ENCODE measurements at places on chromosomes 6 and 20. TPM values are rescaled to one million over a fixed set of nuclear protein-coding genes. Genes with fewer than 3 reads are reported as not detected.

- DNase-seq = no peak
Observed at GRCh38 chr20:3461211-3461771, 9.5 kb upstream of the ATRN start.

HSPA1A gene
- 541 TPM for total RNA-seq

DNA sequence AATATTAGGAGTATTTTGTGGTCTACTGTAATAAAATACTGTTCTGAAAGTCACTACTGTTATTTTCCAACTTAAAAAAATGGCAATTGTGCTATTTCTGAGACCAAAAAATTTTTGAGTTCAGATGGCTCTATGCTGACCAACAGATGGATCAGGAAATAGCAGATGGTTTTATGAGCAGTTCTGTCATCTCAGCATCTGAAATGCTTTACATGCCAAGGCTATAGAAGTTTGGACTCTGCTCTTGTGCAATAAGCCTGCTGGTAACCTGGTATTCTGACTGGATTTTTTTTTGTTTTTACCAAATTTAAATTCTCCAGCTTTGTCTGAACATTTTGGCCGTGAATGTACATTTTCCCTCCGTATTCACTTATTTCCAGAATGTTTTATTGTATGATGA, 1127.5 kb downstream of the GRIK2 start:
- DNase-seq = no peak

GRCh38 chr6:108589244-108589791, 28.6 kb downstream of the FOXO3 start:
- peak; percentile 81 for DNase-seq

- DNase-seq = no peak
Observed at GRCh38 chr6:170046791-170047626, 243.9 kb downstream of the DLL1 start.

PTCHD4 gene
- 4.2 TPM for total RNA-seq

ZSCAN23 gene
- total RNA-seq = 9.9 TPM

GRCh38 chr20:53878262-53879047, 191.9 kb downstream of the BCAS1 start:
- no peak for DNase-seq

- no peak for DNase-seq
Observed at GRCh38 chr6:47587493-47587892, 109.9 kb downstream of the CD2AP start.

DNA sequence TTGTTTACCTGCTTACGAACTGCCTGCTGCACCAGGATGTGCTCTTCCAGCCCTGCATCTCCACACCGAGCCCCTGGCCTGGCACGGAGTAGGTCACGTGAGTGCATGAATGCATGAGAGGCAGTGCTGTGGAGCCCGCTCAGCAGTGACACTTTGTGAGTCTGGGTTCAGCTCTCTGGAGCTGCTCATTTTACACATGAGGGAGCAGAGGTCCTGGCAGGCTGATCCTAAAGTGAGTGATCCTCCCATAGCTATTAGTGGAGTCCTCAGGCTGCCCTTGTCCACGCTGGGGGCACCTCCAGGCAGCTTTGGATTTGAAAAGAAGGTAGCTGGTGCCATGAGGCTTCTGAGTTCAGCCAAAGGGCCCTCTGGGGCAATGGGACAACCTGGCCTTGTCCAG, 64.2 kb downstream of the EDN3 start:
- no peak for DNase-seq

DNA sequence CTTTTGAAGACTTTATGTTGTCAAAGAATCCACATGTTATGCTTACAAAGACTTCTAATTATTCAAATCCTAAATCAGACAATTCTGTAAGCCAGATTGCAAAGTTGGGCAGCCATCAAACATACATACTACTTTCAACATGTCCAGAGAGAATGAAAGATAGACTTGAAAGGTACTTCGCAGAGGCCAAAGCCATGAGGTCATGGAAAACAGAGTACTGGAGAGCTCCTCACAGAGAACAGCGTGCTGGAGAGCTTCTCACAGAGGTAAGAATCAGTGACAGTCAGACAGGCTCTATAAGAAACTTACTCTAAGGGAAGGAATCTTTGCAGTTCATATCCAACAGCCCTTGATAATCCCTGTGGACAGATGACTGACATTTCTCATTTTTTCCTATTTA, 400.2 kb downstream of the GJA1 start:
- DNase-seq = no peak

- peak; percentile 32 for DNase-seq
Observed at GRCh38 chr6:14312587-14312986, 195.0 kb downstream of the CD83 start.

DNA sequence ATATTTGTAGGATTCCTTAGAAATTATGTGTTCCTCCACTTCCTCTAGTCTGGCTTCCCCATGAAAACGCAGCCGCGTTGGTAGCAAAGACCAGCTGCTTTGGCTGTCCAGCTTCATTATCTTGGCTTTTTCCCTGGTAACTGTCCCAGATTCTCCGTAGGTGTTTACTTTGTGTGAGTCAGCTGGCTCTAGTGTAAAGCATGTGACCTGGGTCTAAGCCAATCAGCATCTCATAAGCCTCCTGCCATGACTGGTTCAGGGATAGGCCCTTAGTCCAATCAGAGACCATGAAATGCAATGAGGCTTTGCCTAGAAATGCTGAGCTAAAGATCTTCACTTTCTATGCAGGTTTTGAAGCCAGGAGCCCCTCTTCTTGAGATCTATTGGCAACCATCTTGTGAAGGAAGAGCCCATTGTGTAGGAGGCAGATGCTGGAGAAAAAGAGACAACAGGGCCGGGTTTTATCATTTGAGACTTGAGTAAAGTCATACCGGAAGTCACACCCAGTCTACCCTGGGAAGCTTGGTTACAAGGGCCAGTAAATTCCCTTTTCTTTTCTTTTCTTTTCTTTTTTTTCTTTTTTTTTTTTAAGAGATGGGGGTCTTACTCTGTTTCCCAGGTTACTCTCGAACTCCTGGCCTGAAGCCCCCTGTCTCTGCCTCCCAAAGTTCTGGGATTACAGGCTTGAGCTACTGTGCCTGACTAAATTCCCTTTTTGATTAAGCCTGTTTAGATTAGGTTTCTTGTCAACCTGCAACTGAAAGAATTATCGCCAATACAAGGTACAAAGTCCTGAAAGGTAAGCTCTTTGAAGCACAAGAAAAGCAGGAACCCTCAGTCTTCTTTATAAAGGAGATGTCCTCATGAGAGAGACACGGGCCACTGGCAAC, 256.5 kb upstream of the RREB1 start:
- DNase-seq = no peak

SPO11 gene
- total RNA-seq = not detected

GRCh38 chr6:121430514-121431460, 4.7 kb upstream of the GJA1 start:
- DNase-seq = peak; percentile 56

DNA sequence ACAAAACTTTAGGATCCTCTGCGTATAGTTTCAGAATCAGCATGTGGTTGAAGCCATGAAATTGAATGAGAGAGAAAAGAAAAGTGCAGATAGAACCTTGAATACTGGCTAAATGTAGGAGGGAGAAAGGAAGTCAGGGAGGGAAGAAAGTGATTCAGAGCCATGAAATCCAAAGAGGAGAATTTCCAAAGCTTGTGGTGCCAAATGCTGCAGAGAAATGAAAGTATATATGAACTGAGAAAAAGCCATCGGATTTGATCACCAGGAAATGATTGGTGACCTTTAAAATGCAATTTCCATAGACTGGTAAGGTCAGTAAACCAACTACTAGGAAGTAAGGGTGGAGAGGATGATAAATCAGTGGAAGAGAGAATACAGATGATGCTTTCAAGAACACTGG, 142.3 kb downstream of the TFAP2A start:
- no peak for DNase-seq

LAMA4 gene
- 317 TPM for total RNA-seq

- no peak for DNase-seq
Observed at GRCh38 chr20:17023036-17023435, 203.8 kb upstream of the PCSK2 start.

DNA sequence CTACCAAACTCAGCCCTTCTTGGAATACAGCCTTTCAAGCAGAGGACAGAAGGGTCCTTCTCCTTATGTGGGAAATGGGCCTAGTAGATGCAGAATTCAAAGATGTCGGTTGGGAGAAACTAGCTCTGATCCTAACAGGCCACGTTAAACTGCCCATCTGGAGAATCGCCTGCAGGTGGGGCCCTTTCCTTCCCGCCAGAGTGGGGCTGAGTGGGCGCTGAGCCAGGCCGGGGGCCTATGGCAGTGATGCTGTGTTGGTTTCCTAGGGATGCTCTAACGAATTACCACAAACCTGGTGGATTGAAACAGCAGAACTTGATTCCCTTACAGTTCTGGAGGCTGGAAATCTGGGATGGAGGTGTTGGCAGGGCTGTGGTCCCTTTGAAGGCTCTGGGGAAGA, 9.1 kb downstream of the MAPK13 start:
- no peak for DNase-seq

GRCh38 chr6:14281811-14282660, 164.5 kb downstream of the CD83 start:
- no peak for DNase-seq

HDGFL1 gene
- total RNA-seq = not detected

DNA sequence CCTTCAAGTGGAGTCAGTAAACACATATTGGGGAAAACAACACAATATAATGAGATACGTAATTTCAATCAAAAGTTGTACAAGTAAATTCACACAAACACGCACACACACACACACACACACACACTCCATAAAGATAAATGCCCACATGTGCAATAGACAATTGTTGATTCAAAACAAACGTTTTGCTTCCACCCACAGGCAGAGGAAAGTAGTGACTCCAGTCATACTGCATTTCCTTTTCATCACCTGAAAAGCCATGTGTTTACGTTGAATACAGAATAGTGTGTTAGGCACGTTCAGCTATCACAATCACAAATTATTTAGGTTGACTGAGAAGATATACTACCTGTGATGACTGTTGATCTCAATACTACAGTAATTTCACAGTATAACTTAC, 443.8 kb upstream of the MANEA start:
- DNase-seq = no peak

- DNase-seq = no peak
Observed at GRCh38 chr6:56440551-56440981, 193.2 kb upstream of the COL21A1 start.

GOPC gene
- 32.1 TPM for total RNA-seq

- DNase-seq = peak; percentile 89
Observed at GRCh38 chr20:62818592-62819493, 2.0 kb downstream of the COL9A3 start.

DNA sequence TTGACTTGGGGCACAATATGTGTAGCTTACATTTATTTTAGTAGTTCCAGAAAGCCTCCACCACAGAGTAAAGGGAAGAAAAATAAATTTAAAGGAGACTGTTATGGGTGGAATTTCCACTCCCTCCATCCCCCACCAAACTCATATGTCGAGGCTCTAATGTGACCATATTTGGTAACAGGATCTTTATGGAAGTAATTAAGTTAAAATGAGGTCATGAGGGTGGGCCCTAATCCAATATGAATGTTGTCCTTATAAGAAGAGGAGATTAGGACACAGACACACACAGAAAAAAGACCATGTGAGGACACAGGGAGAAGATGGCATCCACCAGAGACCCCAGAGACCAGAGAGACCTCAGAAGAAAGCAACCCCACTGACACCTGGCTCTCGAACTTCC, 189.7 kb downstream of the EDN1 start:
- no peak for DNase-seq

GRCh38 chr20:16052456-16052855, 520.8 kb downstream of the KIF16B start:
- peak; percentile 53 for DNase-seq

GRCh38 chr6:147407571-147407970, 100.9 kb upstream of the SAMD5 start:
- DNase-seq = no peak

CST4 gene
- total RNA-seq = not detected

- DNase-seq = no peak
Observed at GRCh38 chr6:104858642-104859041, 1.1 kb downstream of the HACE1 start.

DNA sequence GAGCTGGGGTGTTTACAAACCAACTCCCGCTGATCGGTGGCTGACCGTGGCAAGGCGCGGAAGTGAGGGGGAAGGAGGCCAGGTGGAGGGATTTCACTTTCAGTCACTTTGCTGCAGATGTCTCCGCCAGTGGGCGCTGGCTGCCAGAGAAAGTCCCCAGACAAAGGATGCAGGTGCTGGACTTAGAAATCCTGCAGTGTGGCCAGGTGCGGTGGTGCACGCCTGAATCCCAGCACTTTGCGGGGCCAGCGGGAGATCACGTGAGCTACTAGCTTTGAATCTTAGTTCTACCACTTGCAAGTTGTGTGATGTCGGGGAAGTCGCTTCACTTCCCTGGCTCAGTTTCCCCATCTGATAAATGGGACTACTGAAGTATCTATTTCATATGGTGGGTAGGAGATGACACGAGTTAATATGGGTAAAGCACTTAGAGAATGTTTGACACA, 180.4 kb downstream of the ZNF217 start:
- DNase-seq = no peak

- no peak for DNase-seq
Observed at GRCh38 chr6:129490521-129491255, 219.3 kb downstream of the ARHGAP18 start.

DNA sequence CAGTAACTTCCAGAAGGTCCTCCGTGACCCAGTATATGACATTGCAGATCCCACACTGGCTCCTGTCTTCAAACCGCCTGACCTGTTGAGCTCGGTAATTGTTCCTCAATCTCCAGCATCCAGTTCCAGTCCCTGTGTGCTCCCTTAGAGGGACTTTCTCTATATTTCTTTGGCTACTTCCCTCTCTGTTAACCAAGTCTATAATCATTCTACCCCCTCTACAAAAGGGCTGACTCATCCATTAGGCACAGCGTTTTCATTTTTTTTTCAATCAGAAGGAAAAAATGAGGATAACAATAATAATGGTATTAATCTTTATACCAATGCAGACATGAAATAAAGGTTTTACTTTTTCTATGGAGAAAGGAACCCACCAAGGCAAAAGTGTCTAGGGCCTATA, 69.3 kb downstream of the FAM229B start:
- no peak for DNase-seq

GRCh38 chr20:44324343-44324742, 12.5 kb upstream of the R3HDML start:
- no peak for DNase-seq

DNA sequence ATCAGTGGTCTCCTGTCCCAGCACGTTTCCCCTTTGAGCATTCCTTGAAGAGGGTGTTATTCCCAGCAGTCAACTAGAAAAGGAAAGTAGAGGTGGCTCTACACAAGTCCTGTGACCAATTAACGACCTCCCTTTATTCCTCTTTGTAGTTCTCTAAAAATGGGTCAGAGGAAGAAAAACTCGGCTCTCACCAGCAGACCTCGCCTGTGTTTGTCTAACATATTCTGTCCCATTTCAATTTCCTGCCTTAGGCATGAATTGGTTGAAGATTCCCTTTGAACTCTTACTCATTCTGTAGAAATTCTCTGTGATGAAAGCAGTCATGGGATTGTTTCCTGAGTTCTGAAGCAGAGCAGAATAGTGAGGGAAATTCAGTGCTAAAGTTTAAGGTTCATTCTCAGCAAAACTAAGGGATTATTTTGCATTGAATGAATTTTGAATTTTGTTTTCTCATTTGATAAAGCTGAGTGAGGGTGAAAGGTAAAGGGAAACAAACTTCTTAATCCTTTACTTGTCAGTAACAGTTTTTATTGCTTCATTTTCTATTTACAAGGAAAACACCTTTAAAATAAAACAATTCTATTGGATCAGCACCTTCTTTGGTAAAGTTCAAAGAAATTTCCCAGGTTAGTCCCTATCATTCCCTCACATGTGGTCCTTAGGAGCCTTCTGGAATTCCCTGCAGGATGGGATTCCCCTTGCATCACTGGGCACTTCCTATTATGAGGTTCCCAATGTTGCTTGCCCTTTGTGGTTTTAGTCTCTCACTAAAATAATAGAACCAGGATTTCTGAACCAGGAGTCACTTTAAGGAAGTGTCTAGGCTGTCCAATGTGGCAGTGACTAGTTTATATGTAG, 105.8 kb downstream of the SLX4IP start:
- DNase-seq = no peak
